ENCODE measurements at places on chromosomes 5 and 9.

GRCh38 chr5:164351245-164351834 is 845.9 kb downstream of the MAT2B start:
- DNase-seq = no peak

GRCh38 chr9:80873861-80874260 is 815.5 kb downstream of the TLE1 start:
- no peak for DNase-seq

GRCh38 chr9:135332516-135332915 is 147.1 kb upstream of the PPP1R26 start:
- DNase-seq = no peak

DNA sequence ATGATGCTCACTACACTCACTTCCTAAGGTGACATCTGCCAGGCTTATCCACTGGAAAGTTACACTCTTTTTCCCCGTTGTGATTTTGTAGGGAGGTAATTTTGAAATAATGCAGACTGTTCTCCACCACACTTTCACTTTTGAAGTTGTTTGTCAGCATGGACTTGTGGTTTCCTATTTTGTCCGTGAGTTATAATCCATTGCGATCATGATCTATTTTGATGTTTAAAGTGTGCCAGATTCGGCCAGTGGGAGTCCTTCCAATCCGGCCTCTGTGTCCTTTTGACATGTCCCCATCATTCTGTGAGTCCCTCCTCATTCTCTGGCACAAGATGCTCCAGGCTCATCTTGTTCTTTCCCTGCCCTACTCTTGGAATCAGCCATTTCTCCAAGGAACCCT is 211.3 kb upstream of the KLF4 start:
- DNase-seq = no peak

DNA sequence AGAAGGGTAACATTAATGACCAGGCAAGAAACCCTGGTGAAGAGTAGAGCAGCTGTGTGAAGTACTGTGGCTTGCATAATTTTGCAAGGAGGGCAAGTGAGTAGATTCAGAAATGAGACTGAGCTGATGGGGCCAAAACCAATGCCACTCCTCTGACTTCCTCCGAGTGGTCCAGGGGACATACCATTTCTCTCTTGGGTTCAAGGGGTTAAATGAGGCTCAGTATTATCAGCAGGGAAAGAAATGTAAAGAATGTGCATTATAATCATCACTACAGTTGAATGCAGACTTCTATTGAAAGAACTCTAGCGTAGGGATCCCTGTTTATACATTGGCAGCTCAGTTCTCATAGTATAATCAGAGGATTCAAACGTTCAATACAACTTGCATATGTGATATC is 9.9 kb downstream of the POLR3G start:
- no peak for DNase-seq

GRCh38 chr9:90100014-90100413 is 495.2 kb downstream of the GADD45G start:
- DNase-seq = no peak

GRCh38 chr9:36306471-36307306 is 48.4 kb upstream of the GNE start:
- no peak for DNase-seq

- DNase-seq = no peak
Observed at GRCh38 chr9:95181226-95181818, 136.2 kb downstream of the FANCC start.

- no peak for DNase-seq
Observed at GRCh38 chr5:177983763-177984583, 12.1 kb downstream of the PROP1 start.

GRCh38 chr5:133662578-133662977 is 50.2 kb upstream of the FSTL4 start:
- no peak for DNase-seq

DNA sequence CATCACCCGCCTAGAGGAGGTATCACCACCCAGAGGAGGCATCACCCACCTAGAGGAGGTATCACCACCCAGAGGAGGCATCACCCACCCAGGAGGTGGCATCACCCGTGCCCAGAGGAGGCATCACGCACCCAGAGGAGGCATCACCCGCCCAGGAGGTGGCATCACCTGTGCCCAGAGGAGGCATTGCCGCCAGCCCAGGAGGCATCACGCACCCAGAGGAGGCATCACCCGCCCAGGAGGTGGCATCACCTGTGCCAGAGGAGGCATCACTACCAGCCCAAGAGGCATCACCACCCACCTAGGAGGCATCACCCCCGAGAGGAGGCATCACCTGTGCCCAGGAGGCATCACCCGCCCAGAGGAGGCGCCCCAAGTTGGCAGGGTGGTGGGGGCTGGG is 2.6 kb downstream of the NOTCH1 start:
- DNase-seq = no peak

DNA sequence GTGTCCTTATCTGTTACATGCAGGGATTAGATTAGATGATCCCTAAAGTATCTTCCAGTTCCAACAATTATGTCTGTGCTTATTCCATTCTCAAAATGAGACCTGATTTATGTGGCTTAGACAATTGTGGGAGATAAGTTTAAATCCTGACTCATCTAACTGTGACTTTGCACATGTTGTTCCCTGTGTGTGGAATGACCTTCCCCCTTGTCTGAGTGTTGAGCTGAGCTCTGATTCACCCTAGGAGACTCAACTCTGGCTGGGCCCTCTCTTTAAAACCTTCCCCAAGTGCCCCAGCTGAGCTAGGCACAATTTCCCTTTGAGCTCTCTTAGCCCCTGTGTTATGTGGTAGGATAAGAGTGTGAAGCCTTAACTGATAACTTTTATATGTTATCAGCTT is 118.9 kb upstream of the ELL2 start:
- DNase-seq = no peak

DNA sequence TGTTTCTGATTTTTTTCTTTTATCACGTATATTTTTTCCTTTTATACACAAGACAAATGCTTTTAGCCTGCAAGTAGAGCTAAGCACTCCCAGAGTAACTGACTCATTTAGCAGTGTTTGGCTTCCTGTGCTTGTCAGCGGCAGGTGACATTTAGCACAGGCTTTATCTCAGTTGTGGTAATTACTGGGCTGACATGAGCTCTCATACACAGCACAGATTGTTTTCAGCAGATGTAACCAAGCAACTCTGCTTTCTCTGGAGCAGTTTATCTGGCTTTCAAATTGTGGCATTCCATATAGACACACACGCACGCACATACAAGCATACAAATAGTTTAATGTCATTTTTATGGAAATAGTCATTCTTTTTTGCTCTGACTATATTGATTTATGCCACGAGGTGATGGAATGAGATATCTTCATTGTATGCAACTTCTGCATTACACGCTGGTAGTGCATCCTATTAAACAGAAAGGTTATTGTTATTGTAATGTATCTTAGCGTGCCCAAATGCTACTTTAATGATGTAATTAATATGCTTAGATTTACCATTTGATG is 379.0 kb upstream of the GRAMD2B start:
- DNase-seq = no peak

DNA sequence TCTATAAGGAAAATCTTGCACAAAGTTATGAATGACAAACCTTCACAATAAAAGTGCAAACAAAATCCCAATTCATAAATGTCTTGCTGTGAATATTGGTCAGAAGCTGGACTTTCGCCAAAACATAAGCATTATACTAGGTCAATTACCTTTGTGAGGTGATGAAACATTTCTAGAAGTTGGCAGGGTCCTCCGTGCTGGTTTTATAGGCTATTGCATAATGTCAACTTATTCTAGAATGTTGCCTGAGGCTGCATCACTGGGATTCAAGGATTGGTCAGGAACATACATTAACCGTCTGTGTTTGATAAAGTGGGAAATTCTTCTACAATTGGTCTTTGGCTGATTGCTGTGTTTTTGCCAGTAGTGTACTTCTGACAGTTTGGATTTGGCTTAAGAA is 49.8 kb upstream of the PALM2AKAP2 start:
- DNase-seq = no peak

DNA sequence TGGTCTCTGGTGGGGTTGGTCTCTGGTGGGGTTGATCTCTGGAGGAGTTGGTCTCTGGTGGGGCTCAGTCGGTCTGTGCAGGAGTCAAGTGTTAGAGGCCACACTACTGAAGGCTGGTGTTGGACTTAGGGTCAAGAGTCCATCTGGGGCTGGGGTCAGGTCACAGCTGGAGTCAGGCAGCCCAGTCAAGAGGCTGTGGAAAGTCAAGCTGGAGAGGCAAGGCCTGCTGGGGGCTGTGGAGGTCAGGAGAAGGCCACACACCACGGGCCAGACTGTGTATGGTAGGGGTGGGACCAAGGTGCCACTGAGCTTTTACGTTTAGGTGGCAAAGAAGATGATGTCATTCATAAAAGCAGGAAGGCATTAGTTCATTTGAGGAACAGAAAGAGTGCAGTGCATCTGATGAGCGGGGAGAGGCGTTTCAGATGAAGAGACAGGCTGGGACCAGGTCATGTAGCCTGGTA is 16.7 kb upstream of the CD74 start:
- no peak for DNase-seq

DNA sequence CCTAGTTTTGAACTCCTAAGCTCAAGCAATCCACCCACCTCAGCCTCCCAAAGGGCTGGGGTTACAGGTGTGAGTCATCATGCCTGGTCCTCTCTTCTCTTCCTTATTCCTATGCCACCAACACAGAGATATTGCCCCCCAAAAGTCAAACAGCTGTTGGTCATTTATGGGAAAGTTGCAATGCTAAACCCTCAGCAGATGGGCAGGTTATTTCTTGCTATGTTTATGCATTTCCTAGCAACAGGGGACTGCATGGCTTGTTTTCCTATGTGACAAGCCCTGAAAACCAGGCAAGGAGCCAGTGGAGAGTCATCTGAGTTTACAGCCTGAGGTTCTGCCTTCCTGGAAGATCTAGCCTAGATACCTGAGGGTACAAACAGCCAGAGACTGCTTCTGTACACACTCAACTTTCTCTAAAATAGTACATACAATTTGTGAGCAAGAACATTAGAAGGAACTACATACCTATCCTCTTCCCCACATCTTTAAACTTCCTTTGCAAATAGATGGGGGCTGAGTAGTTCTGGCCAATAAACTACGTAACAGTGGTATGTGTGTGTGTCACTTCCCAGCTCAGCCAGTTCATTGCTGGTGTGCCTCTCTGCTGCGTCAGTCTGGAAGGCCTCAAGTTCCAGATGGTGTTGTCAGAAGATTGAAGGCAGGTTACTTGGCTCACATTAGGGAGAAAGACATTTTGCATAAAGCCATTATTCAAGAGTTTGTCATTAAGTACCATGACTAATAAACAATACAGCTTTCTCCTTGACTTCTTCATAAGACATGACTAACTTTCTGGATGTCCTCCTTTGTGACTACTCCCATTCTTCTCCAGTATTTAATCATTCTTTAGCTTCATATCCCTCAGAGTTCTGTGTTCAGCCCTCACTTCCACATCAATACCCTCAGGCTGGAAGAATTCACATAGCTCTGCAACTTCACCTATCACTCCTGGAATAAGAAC is 65.3 kb downstream of the CSNK1A1 start:
- DNase-seq = no peak

DNA sequence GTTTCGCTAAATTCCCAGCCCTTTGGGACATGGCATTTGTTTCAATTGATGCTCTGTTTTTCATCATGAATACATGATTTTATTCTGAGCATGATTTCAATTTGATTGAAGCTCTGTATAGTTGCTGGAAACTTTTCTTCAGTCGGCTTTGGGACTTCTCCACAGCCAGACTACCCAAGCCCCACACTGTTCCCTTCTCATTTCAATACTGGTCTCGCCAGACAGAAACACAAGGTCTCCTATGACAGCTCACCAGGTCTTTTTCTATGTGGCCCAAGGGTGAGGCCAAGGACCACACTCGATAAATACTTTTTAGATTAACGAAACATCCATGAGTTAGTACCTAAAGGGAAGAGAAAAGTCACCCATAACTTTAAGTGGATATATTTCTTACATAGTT is 132.2 kb downstream of the ARL15 start:
- no peak for DNase-seq

- DNase-seq = no peak
Observed at GRCh38 chr5:77877516-77878355, 101.6 kb upstream of the TBCA start.

DNA sequence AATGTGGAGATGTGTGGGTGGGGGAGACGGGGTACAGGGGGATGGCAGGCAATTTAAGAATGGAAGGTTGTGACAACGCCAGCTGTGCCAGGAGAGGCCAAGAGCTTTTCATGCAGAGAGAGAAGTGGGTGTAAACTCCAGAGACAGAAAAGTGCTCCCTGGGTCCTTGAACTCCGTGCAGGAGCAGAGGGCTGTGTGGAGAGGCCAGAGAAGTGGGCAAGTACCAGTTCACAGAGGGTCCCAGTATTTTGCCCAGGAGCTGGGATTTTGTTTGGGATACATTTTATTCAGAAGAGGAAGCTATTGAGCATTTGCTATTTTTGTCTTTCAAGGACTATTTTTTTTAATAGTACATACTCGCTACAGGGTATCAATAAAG is 19.5 kb upstream of the TCERG1 start:
- no peak for DNase-seq

DNA sequence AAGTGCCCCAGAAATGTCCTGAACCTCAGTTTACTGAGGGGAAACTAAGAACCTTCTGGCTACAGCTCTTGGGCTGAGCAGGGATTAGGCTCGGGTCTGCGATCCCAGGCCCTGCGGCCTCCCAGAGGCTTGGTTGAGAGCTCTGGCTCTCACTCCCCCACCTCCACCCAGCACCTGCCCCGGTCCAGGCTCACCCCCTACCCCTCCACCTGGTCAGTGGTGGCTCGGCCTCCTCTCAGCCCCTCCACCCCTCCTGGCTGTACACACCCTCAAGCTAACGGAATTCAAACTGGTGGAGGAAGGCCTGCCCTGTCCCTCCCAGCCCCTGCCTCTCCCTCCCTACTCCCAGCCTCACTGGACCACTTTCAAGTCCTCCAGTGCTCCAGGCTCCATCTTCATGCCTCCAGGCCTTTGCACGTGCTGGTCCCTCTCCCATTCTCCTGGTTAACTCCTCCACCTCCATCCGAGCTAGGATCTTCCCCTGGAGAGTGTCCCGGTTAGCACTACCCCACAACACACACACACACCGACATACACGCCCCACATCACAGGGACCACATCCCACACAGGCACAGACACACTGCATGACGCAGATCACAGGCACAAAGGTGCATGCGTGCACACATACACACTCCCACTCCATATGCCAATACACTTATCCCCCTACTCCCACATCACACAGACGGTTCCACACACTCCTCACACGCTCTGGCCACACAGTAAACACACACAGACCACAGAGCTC is 130.9 kb downstream of the C9orf50 start:
- no peak for DNase-seq

DNA sequence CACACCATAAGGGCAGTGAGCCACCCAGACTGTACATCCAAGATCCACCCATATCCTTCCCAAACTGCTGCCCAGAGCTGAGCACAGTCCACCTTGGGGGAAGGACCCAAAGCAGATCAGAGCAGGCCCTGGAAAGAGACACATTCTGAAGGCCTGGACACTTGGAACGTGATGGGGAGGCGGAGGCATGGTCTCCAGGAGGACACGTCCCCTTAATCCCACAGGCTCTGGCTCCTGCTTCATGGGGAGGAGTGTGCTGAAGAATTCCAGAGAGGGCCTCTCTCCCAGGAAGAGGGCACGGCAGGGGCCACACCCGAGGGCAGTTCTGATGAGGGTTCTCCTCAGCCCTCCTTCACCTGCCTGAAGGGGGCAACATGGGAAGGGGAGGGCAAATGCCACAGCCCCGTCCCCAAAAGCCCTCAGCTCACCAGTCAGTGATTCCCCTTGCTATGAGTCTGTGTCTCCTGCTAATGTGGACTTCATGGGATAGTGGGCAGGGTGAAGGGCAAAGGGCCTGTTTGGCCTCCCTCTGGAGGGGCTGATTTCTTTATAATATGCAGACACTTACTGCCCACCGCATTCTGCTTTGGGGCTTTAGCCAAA is 276.8 kb downstream of the ENC1 start:
- no peak for DNase-seq
